ENCODE measurements at places on chromosomes 1 and 21. TPM values are rescaled to one million over a fixed set of nuclear protein-coding genes. Genes with fewer than 3 reads are reported as not detected.

HES2 gene
- total RNA-seq: not detected

PCAT6 gene
- 2.1 TPM for total RNA-seq

CLEC20A gene
- not detected for total RNA-seq

AGT gene
- 0.13 TPM for total RNA-seq

GBP4 gene
- total RNA-seq: 0.15 TPM

SRGAP2C gene
- total RNA-seq: 22.0 TPM

FAM72B gene
- 2.2 TPM for total RNA-seq

DNA sequence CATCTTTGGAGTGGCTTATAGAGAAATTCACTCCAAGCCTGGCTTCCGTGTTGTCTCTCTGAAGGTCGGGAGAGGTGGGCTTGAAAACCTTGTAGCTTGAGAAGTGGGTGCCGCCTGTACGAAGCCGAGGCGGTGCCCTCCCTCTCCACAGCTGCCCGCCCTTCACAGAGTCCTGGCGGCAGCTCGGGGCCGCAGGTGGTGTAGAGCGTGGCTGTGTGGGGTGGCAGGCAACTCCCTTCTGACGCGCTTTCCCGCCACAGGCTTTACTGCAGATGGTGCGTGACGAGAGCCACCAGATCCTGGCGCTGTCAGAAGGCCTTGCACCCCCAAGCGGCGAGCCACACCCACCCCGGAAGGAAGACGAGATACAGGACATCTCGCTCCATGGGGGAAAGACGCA is 33.1 kb upstream of the DIP2A start:
- no peak for DNase-seq

- peak; percentile 39 for DNase-seq
These were observed 7.1 kb upstream of the PTTG1IP start for GRCh38 chr21:44880405-44881197.

- no peak for DNase-seq
These were observed 115.1 kb downstream of the PLPP3 start for GRCh38 chr1:56464294-56464693.

DNA sequence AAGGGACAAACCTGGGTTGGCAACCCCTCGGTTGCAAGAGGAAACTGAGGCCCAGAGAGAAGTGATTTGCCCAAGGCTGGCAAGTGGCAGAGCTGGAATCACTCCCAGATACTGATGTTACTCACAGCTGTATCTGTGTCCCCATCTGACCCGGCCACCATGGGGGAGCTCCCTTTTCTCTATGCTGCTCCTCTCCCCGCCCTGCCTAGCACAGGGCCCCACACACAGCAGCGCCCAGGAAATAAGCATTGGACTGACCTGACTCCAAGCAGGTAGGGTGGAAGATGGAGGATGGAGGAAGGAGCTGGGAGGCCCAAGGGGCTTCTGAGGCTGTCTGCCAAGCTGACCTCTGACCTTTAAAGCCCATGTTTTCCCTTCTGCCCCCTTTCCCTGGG is 3.0 kb upstream of the FBLIM1 start:
- no peak for DNase-seq

DNA sequence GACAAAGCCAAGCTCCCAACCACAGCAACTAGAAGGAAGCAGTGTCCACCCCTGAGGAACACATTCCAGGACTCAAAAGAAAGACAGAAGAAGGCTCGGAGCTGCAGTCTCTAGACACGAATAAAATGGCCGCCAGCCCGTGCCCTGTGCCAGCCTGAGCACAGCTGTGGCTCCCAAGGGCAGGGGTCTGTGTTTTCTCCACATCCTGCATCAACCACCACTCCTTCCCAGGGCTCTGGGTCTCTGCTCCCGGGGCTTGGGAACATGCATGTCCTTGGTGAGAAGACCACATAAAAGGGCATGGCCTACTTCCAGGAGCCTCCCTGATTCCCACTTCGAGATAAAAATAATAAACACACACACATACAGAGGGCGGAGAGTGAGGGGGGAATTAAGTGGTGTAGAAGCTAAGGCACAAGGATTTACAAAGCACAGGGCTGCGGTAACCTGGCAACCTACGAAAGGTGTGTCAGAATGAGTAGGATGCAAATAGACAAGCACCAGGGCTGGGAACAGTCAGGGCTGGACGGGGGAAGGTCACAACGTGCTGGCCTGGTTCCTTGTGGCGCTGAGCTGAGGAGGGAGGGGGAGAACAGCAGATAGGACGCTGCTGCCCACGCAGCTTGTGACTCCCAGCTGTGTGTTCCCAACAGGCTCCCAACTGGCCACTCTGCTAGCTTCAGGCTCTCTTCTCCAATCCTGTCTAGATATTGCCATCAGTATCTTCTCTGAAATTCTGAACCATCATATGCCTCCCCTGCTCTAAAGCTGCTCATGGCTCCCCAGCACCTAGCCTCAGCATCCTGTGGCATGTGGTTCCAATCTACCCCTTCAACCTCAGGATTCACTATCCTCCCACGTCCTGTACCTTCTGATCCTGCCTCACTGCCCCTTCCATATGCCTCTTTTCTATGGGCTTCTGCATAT is 72.5 kb downstream of the CD34 start:
- DNase-seq: peak; percentile 39

DNA sequence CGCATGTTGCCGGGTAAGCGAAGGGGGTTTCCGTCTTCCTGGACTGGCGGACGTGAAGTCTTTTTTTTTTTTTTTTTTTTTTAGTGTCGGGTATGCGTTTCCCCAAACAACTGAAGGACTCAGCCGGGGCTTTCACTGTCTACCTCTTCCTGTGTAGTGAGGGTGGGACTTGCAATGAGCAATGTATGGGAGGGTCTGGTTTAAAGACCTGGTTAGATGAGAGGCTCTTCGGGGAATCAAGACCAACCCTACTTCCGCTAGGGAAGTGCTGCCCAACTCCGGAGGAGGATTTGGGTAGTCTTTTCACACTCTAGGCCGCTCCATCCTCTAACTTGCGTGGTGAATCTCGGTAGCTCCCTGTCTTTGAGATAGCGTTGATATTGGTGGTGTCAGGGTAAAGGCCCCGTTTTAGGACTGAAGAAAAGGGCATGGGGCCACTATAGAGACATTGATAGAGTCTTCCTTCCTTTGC is 754 bp downstream of the PRRC2C start:
- peak; percentile 44 for DNase-seq

DNA sequence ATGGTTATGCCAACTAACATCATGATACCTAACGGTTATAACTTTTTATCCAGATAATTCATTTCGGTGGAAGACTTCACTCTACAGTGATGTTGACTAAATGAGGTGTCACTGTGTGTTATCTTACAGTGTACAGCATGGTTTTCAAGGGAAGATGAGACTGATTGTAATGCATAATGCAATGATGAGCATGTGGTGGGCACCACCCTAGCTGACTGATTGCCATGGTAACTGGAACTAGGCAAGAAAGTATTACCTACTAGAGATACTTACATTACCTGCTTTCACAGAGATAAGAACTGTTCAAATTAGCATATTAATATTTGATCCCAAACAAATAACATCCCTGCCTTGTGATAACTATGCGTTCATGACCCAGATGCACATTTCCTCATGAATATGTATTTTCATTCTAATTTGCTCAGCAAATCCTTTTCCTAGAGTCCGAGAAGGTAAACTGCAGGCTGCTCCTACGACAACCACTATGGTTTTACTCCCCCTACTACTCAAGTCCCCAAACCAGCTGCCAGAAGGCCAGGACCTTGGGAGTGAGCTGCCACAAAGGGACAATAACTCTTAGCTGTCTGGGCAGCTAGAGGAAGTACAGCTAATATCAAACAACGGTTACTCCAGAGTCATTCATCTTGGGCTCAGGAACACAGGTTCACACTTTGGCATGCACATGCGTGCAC is 29.2 kb downstream of the TRABD2B start:
- DNase-seq: no peak

- no peak for DNase-seq
These were observed 206.4 kb upstream of the SGIP1 start for GRCh38 chr1:66327588-66327987.

DNA sequence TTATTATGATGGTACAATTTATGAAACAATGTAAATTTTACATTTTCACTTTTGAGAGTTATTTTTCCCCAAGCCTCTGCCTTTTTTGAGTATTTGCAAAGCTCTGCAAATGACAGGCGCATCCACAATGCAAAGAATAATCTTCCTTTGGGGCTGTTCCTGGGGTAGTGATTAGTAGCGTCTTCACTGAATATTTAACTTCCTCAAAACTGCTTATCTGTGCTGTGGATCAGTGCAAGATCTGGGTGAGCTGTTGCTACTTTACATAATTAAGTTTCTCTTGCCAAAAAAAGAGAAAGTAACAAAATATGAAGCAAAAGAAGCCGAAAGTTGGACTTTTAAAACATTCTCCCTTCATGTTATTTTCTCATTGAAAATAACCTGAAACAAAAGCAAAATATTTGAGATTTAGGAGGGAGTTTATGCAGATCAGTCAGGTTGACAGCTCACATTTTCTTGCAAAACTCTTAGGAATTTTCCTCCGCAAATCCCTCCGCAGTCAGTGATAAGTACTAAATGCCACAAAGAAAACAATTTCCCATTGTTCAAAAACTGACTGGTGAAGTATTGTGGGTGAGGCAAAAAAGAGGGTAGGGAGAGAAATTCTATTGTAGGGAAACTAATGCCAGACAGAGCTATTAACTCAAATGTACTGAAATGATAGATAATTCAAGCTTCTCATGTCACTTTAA is 276.4 kb upstream of the B3GALT2 start:
- DNase-seq: no peak

- no peak for DNase-seq
These were observed 487.7 kb downstream of the TTLL7 start for GRCh38 chr1:83511146-83511726.

DNA sequence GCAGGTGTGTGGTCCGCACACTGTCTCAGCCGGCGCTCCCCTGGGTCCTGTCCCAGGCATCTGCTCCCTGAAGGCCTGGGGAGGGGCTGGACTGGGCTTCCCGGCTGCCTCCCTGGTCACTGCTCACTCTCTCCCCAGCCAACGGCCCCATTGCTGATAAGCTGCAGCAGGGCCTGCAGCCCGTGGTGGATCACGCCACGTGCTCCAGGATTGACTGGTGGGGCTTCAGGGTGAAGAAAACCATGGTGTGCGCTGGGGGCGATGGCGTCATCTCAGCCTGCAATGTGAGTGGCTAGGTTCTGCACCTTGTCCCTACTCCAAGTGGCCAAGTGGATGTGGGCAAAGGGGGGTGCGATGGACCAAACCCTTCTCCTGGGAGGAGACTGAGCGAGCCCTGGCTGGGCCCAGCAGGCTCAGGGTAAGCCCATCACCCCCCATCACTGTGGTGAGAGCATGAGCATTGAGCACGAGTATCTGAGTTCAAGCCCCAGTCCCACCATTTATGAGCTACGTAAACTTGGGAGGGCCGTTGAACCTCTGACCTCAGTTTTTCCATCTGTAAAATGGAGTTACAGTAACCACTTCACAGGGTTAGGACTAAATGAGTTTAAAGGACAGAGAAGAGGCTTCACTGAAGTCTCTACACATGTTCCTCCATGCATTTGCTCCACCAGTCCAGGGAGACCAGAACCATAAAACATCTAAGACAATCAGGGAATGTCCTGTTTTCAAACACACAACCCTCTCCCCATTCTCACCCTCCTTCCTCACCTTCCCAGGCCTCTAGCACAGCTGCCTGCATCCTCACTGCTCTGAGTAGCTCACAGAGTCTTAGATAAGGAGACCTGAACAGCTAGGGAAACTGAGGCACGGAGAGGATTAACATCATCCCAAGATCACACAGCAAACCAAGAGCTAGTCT is 6.5 kb downstream of the CTRC start:
- no peak for DNase-seq

GRCh38 chr1:231596337-231596791 is 30.2 kb upstream of the DISC1 start:
- DNase-seq: no peak

DNA sequence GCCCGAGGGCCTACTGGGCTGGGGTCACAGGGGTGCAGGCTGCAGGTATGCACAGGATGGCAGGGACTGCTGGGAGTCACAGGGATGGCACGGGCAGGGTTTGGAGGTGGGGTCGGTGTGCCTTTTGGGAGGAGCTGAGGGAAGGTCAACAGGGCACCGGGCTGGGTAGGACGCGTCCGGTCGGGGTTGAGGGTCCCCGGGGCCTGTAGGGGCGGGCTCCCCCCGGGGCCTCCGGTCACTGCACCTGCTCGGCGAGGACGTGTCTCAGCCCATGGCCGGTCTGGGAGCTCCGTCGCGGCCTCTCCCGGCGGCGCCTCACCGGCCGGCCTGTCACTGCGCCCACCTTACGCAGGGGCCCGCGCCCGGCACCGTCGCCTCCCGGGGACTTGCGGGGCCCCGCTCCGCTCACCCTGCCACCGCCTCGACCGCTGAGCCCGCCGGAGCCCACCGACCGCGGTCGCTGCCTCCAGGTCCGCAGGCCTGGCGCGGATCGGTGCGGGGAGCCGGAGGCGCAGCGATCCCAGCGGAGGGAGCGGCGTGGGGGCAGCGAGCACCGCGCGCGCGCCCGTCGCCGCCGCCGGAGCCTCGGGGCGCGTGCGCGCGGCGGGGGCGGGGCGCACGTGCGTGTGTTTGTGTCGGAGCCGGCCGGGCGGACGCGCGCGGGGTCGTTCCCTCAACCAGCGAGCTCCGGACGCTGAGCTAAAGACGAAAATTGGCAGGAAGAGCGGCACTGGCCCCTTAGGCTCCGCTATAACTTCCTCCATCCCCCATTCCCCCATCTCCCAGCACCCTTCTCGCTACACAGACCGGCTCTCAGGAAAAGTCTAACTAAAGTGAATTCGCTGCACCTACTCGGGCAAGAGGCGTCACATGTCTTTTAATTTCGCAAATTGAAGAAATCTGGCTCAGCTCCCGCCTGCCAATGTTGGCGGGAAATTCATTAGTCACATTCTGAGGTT is at the start of gene AMIGO1:
Gene AMIGO1, minus strand, starts transcription at position 552 of the 959 bp plus-strand sequence. CDS start 815 bp downstream, outside the sequence.
- DNase-seq: no peak

- peak; percentile 8 for DNase-seq
These were observed 21.2 kb upstream of the SYCP1 start for GRCh38 chr1:114833421-114833820.

- DNase-seq: peak; percentile 51
These were observed 15.7 kb downstream of the MATN1 start for GRCh38 chr1:30707412-30708360.

- DNase-seq: no peak
These were observed 153.1 kb upstream of the CXADR start for GRCh38 chr21:17359781-17360180.

DNA sequence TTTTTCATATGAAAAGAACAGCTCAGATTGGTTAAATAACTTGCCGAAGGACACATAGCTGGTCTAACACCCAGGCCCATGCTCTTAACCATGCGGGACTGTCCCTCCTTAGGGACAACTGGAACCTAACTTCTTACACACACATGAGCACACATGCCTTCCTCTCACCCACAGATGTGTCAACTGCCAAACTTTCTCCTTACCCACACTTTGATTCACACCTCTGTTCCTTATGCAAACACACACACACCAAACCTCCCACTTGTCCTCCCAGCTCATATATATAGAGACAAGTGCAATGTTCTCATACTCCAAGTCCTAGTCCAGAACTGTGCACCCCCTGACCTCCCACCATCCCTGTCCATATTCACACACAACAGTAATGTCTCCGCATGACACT is 4.3 kb downstream of the RAB25 start:
- no peak for DNase-seq

GRCh38 chr21:45151445-45152160 is 77.2 kb downstream of the ADARB1 start:
- no peak for DNase-seq

GRCh38 chr1:217888328-217888727 is 257.2 kb downstream of the SPATA17 start:
- DNase-seq: no peak

All from HFFc6 (cell line).